RWPE1 (cell line): ENCODE measurements at places on chromosomes 5 and 9.

DNA sequence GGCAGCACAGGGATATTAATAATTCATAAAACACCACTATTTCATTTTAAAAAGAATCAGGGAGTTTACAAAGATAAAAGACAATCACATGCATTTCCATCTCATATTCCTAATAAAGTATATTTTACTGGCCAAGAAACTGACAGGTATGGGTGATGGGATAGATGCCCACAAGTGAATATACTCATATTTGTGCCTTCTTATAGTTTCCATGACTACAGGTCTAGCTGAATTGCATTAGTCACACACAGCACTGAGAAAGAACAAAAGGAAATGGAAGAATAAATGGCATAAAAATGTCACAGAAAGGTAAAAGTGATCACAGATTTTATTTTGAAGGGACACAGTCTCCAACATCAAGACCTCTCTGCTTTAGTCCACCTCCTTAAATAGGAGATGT lies 193.5 kb downstream of the PLK2 start:
- DNase-seq: peak; percentile 31

DNA sequence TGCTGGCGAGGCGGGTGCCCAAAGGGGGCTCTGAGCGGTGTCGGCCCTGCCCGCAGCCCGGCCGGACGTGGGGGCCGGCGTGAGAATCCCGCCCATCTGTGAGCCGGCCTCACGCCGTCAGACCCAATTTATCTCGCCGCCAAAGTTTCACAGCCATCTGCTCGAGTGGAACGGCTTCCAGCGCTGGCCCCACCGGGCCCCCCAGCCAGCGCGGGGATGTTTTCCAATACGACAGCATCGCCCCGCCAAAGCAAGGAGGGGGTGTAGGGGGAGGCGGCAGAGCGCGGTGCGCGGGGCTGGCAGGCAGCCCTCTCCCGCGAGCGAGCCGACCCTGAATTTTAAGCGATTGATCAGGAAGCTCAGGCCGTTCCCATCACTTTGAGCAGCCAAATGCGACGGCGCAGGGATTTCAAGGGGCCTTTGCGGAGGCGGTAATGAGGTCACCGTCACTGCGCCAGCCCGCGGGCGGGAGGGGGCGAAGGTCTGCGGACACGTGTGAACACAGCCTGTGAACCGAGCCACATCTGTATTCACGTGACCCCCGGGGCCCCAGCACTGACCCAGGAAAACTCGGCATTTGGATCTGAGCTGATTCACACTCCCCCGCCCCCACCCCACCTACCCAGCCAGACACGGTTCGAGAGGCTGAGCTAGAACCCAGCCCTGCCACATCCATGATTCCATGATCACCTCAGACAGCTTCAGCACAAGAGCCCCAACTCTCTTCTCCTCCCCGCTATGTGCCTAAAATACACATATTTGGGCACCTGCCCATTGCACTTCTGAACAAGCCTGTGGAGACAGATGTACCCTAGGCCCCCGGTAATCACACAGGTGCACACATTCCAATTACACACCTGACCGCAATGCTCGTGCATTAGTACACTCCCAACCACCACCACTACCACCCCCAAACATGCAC lies 47.8 kb upstream of the PSD2 start:
- DNase-seq: no peak

DNA sequence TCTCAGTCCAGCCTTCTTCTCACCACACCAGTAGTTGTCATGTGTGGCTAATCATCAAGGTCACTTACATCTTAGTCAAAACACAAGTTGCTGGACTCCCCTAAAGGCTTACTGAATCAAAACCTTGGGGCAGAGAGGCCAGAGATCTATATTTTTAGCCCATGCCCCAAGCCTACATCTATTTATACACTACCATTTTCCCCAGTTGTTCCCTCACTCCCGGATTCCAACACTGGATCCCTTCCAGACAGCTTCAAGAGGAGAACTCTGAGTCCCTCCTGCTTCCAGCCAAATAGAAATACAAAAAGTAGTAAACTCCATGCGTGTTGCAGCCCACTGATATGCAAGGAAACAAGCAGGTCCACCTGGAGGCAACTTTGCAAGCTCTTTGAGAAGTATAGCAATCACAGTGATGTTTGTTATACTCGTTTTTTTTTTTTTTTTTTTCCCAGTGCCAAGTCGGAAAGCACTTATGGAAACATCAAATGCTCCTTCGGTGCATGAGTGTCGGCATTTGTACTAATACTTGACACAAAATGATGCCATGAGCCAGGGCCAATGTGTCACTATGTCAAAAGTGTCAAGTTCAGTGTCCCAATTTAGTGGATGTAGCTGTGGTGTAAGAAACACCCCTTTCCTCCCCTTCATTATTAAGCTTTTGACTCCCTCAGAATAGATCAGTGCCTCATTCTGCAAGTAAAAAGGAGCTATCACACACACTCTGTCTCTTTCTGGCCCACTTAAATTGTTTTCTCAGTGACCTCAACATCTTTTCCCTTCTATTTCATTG lies 594.2 kb upstream of the SGCD start:
- no peak for DNase-seq

GRCh38 chr5:21154526-21154925 lies 1166.5 kb upstream of the CDH18 start:
- DNase-seq: peak; percentile 11

DNA sequence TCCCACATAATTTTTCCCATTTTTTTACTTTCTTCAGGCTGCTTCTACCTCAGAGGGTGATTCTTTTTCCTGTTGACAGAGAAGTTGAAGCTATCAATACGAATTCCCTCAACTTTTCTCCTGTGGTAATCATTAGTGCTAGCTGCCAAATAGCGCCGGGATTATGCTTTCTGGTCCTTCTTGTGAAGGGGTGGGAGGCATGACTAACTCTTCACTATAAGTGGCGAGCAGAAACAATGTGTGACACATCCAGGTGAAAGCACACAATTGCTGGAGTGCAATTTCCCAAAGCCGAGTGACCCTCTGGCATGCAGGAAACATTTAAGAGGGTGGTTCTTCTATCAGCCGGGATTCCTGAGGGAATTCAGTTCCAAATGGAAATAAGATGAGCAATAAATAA lies 56.0 kb downstream of the TRPC7 start:
- no peak for DNase-seq

DNA sequence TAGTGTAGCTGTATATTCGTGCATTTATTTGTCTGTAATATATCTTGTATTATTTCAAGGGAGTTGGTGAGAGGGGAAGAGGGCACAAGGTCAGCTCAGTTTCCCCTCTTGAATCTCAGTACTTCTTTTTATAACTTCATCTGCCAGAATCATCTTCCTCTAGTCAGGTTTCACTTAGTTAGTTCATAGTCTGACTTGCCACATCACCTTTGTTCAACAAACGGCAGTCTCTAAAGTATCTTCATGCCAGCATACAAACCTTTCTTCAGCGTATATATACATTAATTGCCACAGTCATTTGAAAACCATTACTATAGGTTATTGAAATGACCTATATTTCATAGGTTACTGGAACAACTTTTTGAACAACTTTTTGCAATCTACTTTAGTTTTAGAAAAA lies 1.6 kb downstream of the ECM2 start:
- no peak for DNase-seq

GRCh38 chr9:3006851-3007250 lies 163.0 kb upstream of the PUM3 start:
- no peak for DNase-seq

DNA sequence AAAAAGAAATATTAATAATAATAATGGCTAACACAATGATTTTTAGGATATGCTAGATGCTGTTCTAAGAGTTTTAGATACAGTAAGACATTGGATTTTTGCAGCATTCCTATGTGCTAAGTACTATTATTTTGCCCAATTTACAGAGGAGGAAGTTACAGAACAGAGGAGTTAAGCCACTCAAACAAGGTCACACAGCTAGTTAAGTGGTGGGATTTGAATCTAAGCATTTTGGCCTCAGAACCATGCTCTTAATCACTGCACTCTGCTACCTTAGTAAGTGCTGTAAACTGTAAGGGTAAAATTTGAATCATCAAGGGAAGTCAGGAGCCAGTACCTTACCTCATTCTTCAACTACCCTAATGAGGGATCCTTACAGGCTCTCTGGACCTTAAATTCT lies 25.4 kb downstream of the RPS23 start:
- DNase-seq: no peak

DNA sequence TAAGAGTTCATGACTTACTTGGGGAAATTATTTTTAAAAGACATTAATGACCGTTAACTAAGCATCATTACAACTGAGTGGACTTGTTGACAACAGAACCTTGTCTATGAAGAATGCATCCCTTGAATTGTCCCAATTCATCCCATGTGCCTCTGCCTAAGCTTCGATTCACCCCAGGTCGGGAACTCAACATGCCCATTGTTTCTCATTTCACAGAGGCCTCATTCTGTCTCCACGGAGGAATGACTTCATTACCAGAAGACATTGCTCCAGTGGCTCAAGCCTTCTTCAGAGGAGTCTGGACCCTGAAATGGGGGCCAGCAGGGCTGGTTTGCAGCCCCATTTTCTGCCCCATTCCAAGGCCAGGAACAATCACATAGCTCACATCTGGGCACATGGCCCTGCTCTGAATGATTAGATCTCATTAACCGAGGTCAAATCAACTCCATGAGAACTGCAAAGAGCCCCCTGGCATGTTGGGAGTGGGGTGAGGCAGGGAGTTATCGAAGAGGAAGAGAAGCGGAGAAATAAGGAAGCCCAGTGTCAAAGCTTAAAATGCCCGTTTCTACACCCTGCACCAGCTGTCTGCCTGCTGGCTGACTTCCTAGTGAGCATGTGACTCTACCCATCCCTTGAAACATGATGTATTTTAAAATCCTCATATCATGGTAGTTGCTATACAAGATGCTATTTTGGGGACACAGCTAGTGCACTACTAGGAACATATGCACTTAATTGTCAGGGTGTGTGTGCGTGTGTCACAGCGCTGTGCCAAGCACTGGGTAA lies 137.3 kb downstream of the LHFPL2 start:
- DNase-seq: no peak

DNA sequence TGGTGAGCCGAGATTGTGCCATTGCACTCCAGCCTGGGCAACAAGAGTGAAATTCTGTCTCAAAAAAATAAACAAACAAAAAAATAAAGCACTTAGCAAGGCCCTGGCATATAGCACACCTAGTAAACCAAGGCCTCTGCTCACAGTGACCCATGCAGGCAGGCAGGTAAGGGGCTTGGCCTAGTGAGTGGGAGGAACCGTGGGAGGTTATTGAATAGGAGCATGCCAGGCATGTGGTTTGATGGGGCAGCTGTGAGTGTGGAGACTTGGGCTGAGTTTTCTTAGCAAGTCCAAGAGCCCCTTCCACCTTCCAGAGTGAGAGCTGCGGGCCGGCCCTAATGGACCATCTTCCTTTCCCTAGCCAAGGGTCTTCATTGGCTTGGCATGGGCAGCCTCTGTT lies 4.5 kb upstream of the NDST1 start:
- DNase-seq: no peak

GRCh38 chr9:36842560-36843530 lies 191.2 kb downstream of the PAX5 start:
- no peak for DNase-seq

DNA sequence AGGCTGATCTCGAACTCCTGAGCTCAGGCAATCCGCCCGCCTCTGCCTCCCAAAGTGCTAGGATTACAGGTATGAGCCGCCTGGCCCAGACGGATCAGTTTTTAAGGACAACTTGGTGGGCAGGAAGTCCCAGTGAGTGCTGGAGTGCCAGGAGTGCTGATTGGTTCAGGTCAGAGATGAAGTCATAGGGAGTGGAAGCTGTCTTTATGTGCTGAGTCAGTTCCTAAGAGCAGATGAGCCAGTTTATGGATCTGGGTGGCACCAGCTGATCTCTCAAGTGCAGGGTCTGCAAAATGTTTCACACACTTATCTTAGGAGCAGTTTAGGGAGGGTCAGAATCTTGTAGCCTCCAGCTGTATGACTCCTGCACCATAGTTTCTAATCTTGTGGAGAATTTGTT lies 292.1 kb upstream of the ELAVL2 start:
- DNase-seq: no peak

GRCh38 chr5:78151594-78152271 lies 142.8 kb downstream of the AP3B1 start:
- no peak for DNase-seq

DNA sequence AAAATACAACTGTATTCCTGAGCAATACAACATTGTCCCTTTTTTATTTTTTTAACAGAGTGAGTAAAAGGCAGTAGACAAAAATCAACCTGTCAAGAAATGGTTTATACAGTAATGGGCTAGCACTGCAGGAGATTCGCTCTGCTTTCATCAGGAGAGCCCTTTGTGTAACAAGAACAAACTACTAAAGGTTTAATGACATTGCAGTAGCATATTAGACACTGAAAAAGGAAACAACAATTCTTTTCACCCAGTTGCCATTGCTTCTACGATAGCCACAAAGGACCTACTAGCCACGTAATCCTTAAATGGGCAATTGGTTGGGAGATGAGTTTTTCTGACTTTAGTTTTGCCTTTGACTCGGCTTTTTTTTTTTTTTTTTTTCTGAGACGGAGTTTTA lies 319.8 kb upstream of the TRPM3 start:
- no peak for DNase-seq
